ENCODE measurements at places on chromosomes 7 and 10. TPM values are rescaled to one million over a fixed set of nuclear protein-coding genes. Genes with fewer than 3 reads are reported as not detected.

- no peak for ATAC-seq
Measured at GRCh38 chr10:34520084-34520483, 295.0 kb downstream of the PARD3 start.

- ATAC-seq: peak; percentile 17
Measured at GRCh38 chr7:4957847-4958476, 1.0 kb downstream of the MMD2 start.

DNA sequence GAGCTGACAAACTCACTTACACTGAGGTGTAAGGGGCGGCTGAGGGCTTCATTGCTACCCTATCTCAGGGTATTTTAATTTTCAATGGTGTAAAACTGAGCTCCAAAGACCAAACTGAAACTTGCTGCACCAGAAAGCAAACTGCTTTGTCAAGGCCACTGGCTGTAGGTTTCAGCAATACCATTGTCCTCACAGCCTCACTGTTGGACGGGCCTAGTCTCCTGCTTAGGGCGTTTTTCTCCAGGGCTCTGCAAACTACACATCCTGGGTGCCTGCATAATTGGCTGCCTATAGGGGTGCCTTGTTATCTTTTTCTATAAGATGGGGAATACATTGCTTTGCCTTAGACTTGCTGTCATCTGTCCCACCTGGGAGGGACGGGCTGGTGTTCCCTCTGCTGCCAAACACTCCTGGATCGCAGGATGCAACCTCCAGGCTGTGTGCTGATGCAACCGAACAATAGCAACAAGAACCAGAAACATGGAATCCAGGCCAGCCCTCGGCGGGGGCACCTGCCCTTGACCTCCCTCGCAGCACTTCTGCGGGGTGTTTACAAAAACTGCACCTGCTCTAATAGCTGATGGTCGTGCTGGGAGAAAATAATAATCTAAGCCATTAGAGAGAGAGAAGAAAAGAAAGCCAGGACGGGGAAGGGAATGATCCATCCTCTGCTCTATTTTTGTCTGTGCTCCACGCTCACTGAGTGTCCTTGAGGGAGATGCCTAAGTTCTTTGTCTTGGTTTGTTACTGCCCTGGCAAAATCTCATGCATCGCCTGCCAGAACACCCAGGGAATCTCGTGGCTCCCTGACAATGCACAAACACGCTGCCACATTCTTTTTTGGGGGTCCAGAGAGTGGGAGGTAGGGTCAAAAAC, 104.5 kb downstream of the GALNT17 start:
- peak; percentile 46 for ATAC-seq

GRCh38 chr7:127820732-127821085, 168.7 kb downstream of the SND1 start:
- ATAC-seq: no peak

DNA sequence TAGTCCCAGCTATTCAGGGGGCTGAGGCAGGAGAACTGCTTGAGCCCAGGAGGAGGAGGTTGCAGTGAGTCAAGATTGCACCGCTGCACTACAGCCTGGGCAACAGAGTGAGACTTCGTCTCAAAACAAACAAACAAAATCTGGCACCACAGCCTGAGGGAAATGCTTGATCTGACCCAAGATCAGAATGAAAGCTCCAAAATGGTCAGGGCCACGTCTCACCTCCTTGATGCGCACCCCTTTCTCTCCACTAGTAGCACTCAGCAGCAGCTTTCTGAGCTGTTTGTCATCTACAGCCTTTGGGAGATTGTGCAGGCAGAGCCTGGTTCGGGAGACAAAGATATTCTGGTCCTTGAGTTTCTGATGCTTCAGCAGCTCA, 22.7 kb downstream of the RBM28 start:
- ATAC-seq: no peak

DNA sequence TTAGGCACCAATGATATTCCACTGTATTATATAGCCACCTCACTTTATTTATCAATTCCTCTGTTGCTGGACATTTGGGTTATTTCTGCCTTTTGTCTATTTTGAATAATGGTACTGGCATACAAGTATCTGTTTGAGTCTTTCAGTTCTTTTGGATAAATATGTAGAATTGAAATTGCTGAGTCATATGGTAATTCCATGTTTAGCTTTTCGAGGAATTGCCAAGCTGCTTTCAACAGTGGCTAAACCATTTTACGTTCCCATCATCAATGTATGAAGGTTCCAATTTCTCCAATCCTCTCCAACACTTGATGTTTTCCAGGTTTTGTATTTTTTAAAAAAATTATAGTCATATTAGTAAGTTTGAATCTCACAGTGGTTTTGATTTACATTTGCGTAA, 42.3 kb downstream of the JMJD1C start:
- ATAC-seq: no peak

FAM237B gene
- total RNA-seq: not detected
